Liver (tissue), 10 donors: ENCODE measurements at places on chromosomes 11 and 22.
A peak's percentile ranks its signal among the peaks of the same experiment; 100 is the strongest.

DNA sequence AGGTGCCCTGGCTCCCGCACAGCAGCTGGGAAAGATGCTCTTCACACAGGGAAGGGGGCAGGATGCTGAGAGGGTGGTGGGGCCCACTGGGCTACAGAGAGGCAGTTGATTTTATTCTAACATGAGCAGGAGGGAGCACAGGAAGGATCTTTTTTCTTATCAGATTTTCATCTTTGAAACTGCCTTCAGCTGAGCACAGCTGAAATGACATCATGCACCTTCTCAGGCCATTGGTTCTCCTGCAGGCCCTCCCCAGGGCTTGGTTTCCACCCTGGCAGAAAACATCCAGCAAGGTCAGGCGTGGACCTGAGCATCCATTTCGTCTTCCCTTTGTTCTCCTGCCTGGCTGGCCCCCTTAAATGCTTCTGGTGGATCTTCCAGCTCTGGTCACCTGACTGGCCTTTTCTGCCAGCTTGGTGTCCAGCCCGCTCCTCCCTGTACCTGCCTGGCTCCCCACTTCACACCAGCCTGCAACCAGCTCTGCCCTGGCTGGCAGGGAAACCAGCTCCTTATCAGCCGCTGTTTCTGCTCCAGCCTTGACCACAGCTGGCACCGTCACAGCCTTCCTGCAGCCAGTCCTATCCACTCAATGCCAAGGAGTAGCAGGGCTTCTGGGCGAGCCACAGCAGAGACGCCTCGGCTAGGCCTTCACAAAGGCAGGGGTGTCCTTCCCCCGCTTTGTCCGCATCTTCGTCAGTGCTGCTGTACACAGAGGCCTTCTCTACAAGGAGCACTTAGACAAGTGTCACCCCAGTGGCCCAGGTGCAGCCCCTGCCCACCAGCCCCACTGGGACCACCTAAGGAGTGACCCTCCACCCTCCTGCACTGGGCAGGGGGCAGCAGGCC, 36.5 kb downstream of the TOM1 start:
- no peak overlapping the region for H3K27ac ChIP-seq
- peaks cover 58% of the 10 kb centered on the region for H3K36me3 ChIP-seq
- no peak overlapping the region for H3K4me3 ChIP-seq
- H3K4me1 ChIP-seq, result no peaks in the 10 kb centered on the region
- no peaks in the 10 kb centered on the region for H3K27me3 ChIP-seq

DNA sequence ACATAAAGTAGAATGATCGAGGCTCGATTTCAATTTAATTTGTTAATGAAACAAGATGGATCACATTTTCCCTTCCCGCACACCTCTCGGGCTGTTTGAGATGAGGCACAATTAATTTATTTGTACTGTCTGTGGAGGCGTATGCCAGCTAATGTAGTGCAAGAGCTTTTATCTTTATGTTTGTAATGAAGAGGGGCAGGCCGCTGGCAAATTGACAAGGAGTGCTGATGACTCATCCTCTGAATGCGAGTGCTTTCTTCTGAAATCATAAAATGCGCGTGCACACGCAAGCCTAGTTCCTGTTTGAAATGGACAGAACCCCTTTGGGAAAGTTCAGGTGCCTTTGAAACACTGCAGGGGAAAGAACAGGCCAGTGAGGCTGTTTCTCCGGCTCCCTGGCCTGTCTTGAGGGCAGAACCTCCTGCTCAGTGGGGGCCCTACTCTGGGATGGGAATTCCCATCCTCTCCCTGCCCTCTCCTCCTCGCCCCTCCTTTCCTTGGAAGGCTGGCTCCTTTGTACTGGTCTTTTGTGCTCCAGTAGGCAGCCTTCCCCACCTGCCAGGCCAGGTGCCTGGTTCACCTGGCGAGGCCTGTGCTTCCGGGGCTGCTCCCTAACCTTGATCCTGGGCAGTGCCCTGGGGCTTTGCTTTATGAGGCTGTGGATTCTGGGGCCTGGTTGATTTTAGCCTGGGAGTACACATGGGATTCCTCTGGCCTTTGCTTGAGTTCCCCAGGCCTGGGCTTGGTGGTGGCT, 50.3 kb downstream of the TEAD1 start:
- peaks cover 5% of the 10 kb centered on the region for H3K4me1 ChIP-seq
- no peaks in the 10 kb centered on the region for H3K36me3 ChIP-seq
- H3K27me3 ChIP-seq, result no peaks in the 10 kb centered on the region
- no peak for DNase-seq

- no peaks in the 10 kb centered on the region for H3K27me3 ChIP-seq
- H3K4me3 ChIP-seq, result peak overlapping the region; percentile 57
- no peaks in the 10 kb centered on the region for H3K36me3 ChIP-seq
- peak overlapping the region; percentile 94 for H3K27ac ChIP-seq
- peaks cover 12% of the 10 kb centered on the region for H3K4me1 ChIP-seq
Measured at GRCh38 chr11:33735271-33736147, 714 bp downstream of the CD59 start.

DNA sequence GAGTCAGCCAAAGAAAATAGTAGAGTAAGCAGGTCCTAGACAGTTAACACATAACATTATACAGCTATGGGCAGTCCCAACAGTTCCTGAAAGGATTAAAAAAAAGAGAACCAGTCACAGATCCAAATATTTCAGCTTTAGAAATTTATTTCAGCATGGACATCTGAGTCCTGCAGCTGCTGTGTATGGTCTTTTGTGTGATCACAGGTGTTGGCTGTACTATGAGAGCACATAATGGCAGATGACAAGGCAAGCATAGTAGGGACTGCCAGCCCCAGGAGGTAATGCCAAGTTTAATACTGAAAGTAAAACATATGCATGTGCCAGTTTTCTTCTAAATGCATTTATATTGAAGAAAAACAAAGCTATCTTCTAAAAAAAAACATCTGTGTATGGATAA, 158.1 kb downstream of the GRIA4 start:
- H3K36me3 ChIP-seq, result no peaks in the 10 kb centered on the region
- H3K4me3 ChIP-seq, result no peak overlapping the region
- H3K27me3 ChIP-seq, result no peaks in the 10 kb centered on the region
- DNase-seq, result no peak

DNA sequence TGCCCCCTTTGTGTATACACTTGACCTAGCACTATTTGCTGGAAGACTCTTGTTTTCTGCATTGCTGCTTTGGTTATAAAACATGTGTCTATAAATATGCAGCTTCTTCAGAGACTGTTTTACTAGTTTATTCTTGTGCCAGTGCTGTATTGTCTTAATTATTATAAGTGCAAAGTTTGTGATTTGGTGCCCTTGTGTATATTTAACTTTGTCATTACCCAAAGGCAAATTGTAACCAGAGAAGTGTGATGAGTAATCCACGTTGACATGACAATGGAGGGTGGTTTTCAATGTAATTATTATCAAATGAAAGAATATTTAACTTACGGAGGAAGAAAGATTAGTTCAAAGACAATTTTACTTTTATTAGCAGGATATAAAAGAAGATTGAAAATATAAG, 75.0 kb upstream of the PRODH start:
- no peak for DNase-seq
- no peak overlapping the region for H3K4me3 ChIP-seq
- no peaks in the 10 kb centered on the region for H3K27me3 ChIP-seq
- peaks cover 3% of the 10 kb centered on the region for H3K4me1 ChIP-seq
- H3K27ac ChIP-seq, result no peak overlapping the region
- H3K36me3 ChIP-seq, result no peaks in the 10 kb centered on the region

DNA sequence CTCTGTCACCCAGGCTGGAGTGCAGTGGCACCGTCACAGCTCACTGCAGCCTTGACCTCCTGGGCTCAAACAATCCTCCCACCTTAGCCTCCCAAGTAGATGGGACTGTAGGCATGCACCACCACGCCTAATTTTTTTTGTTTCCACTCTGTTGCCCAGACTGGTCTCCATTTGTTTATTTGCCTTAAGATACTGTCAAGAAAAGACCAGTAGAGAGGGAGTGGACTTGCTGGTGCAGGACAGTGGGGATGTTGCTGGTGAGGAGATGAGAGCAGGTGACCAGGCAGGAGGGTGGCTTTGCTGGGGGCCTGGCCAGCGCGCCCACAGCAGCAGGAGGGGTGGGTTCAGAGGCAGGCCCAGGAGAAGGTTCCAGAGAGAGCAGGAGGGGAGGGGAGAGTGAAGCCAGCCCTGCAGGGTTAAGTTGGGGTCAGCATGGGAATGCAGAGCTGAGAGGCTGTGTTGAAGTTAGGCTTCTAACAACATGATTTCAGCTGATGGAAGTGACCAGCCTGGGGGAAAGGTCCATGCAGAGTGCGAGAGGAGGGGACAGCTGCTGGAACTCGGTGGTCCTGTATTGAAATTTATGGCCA, 35.8 kb downstream of the NADSYN1 start:
- no peak overlapping the region for H3K4me3 ChIP-seq
- DNase-seq, result no peak
- H3K4me1 ChIP-seq, result no peaks in the 10 kb centered on the region
- H3K36me3 ChIP-seq, result peaks cover 62% of the 10 kb centered on the region
- no peaks in the 10 kb centered on the region for H3K27me3 ChIP-seq
- no peak overlapping the region for H3K27ac ChIP-seq

DNA sequence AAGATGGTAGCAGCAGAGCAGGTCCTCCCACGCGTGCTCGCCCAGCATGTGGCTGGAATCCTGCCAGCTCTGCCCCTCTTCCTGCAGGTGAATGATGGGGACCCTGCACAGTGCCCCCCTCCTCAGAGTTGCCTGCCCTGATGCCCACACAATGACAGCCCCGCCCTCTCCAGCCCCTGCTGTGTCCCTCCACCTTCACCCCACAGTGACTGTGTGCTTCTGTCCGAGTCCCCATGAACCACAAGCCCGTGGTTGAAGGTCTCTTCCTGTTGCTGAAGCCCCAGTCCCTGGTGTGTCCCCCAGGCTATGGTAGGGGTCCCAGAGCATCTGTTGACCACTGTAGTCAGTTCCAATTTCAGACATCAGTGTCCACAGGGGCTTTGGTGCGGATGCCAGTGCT, 71.0 kb downstream of the BRD1 start:
- no peaks in the 10 kb centered on the region for H3K4me1 ChIP-seq
- H3K4me3 ChIP-seq, result no peak overlapping the region
- no peak overlapping the region for H3K27ac ChIP-seq

GRCh38 chr22:31646186-31647019, 15.6 kb downstream of the PISD start:
- no peaks in the 10 kb centered on the region for H3K27me3 ChIP-seq
- peaks cover 14% of the 10 kb centered on the region for H3K36me3 ChIP-seq
- no peaks in the 10 kb centered on the region for H3K4me1 ChIP-seq
- no peak overlapping the region for H3K27ac ChIP-seq
- no peak overlapping the region for H3K4me3 ChIP-seq

DNA sequence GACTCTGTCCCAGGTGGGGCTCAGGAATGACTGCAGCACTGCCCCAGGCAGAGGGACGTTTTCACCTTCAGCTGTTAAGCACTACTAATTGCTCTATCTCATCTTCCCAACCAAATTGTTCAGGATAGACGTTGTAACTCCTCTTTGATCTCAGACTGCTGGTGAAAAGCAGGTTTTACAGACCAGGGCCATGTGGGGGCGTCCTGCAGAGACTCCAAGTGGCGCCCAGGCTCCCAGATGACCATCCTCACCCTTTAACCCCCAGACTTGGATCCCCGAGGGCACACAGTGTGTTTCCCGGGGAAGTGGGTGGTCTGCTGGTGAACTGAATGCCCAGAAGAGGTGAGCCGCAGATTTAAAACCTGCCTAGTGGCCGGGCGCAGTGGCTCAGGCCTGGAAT, 23.9 kb downstream of the FADD start:
- H3K27me3 ChIP-seq, result no peaks in the 10 kb centered on the region
- no peaks in the 10 kb centered on the region for H3K36me3 ChIP-seq
- H3K4me1 ChIP-seq, result peaks cover 2% of the 10 kb centered on the region
- no peak overlapping the region for H3K27ac ChIP-seq
- DNase-seq, result no peak
- H3K4me3 ChIP-seq, result no peak overlapping the region

GRCh38 chr22:19378344-19378674, 53.2 kb downstream of the HIRA start:
- H3K4me1 ChIP-seq, result peaks cover 15% of the 10 kb centered on the region
- no peak for DNase-seq
- H3K4me3 ChIP-seq, result no peak overlapping the region
- H3K27me3 ChIP-seq, result no peaks in the 10 kb centered on the region
- peaks cover 11% of the 10 kb centered on the region for H3K36me3 ChIP-seq

GRCh38 chr11:79419120-79419519, 21.7 kb downstream of the TENM4 start:
- no peak for DNase-seq
- no peaks in the 10 kb centered on the region for H3K36me3 ChIP-seq
- H3K4me1 ChIP-seq, result no peaks in the 10 kb centered on the region
- no peak overlapping the region for H3K4me3 ChIP-seq

DNA sequence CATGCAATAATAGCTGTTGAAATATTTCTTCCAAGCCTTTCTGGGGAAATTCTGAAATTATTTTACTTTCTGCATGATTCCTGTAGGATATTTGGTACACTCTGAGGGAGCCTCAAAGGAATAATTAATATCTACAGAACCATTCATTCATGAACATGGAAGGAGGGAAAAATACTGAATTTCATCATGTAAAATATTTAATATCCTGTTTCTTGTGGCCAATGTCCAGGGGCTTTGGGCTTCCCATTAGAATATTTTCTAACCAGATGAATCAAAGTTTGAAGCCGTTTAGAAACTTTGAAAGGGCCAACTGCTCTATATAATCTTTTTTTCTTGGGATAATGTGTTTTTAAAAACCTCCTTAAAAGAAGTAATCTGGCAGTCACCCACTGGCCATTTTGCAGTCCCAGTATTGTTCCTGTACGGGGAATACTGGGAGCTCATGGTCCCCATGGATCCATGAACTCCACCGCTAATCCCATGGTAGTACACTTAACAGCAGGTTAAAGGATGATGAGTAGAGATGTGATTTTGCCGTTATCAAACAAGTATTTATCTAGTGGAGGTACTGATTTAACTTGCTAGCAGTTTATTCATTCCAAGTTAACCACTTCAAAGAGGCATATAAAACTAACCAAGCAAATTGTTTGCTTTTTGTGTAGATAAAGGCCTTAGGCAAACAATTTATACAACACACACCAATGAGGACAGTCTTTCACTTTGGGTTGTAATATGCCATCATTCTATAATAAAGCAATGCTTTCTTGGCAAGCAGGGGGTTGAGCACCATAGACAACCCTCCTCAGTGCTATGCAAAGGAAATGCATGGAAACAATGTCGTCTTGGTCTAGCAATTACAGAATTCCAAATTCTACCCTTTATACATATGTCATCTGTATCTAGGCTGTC, 34.5 kb upstream of the BLID start:
- no peaks in the 10 kb centered on the region for H3K27me3 ChIP-seq
- H3K4me1 ChIP-seq, result no peaks in the 10 kb centered on the region
- H3K27ac ChIP-seq, result no peak overlapping the region
- no peak overlapping the region for H3K4me3 ChIP-seq
- DNase-seq, result no peak
- no peaks in the 10 kb centered on the region for H3K36me3 ChIP-seq

DNA sequence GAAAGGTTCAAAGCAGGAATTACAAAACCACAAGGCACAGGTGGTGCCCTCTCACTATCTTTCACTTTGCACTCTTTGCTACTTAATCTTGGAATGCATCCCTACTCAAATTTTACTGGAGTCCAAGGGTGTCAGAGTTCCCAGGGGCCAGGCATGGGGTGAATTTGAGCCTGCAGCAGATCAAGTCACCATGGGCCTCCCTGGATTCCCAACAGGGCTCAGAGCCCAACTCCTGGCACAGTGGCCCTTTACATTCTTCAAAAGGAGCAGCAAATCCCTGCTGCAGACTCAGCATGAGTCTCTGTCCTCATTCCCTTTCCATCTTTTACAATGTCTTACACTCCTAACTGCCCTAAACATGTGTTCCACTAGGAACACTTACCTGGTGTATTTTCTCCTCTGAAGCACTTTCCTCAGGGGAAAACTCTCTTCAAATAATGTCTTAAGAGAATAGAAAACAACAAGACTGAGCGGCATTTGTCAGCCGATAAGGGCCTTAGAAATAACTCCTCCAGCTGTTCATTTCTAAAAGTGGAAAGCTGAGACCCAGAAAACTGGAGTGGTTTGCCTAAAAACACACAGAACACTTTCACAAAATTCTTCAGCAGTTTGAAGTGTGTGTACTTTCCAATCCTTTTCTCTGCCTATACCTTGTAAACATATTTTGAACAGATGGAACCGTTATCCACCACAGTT, 596.0 kb downstream of the INSC start:
- no peak for DNase-seq
- no peak overlapping the region for H3K27ac ChIP-seq
- peaks cover 16% of the 10 kb centered on the region for H3K4me1 ChIP-seq
